ENCODE measurements at places on chromosomes 5 and 9.

DNA sequence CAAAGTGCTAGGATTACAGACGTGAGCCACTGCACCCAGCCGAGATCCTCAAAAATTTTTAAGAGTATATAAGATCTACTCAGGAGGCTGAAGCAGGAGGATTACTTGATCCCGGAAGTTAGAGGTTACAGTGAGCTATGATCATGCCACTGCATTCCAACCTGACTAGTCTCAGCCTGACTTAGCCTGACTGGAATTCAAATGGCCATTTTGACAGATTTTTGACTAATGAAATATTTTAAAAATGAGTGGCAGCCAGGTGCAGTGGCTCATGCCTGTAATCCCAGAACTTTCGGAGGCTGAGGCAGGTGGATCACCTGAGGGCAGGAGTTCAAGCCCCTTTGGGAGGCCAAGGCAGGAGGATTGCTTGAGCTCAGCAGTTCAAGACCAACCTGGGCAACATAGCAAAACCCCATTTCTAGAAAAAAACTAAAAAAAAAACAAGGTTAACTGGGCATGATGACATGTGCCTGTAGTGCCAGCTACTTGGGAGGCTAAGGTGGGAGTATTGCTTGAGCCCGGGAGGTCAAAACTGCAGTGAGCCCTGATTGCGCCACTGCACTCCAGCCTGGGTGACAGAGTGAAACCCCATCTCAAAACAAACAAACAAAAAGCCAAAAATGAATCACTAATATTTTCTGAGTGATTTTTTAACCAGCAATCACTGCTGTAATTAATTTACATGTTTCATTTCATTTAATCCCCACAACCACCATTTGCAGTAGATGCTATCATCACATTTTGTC lies 16.6 kb downstream of the ATOX1 start:
- no peak for DNase-seq

DNA sequence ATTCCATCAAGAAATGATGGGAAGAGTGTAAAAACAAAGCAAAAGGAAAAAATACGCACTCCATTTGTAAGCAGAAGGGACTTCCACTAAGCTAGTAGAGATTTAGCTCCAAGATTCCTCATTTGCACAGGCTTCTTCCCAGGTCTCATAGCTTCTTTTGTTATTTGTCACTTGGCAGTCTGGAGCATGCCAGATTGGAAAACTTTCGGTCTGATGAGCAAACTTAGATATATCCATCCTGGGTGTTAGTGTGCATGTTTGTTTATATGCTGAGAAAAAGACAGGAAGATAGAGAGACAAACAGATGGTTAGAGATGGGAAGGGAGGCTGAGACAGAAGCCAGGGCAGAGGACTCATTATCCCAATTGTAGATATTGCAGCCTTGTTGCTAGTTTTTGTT lies 1644.5 kb upstream of the NUDT12 start:
- no peak for DNase-seq

- no peak for DNase-seq
These were observed 61.5 kb downstream of the LNPEP start for GRCh38 chr5:96997265-96997859.

DNA sequence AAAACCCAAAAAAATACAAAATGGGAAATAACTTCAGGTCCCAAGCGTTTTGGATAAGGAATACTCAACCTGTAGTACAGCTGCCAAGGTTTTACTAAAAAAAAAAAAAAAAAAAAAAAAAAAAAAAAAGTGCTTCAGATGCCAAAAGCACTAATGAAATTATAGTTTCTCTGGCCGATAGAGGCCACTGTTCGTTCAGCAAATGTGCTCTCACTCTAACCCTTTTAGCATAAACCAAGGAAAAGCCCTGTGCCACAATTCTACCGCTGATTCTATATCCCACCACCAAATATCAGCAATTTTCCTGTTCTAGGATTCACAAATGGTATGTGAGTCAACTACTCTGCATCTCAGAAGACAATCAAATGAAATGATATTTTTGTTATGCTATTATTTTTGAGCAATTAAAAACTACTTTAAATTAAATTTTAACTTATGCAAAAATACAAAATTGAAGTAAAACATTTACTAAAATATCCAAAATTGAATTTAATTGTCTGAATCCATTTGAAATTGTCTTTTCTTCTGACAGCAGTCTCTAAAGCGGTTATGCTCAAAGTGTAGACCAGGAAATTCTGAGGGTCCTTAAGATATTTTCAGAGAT lies 79.8 kb downstream of the RICTOR start:
- DNase-seq, result no peak

GRCh38 chr5:178058321-178059012 lies 54.9 kb upstream of the N4BP3 start:
- DNase-seq, result no peak

- DNase-seq, result no peak
These were observed 38.5 kb upstream of the OR2S2 start for GRCh38 chr9:35996358-35996970.

- no peak for DNase-seq
These were observed 19.2 kb downstream of the SLC23A1 start for GRCh38 chr5:139363937-139364336.

DNA sequence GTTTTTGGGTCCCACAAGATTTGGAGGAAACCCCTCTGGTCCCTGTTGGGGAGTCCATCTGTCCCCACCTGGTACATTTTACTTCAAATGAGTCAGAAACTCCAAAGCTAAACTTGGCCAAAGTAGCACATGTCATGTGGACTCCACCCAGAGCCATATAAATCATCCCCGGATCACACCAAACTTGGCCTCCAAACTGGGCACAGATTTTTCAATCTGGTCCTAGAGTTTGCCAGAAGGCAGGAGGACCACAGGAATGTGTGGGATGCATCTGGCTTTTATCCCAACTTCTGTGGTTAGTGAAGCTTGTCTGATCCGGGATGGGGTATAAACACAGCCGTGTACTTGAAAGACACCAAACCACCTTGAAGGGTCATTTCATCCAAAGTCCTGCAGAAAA lies 66.3 kb downstream of the MAT2B start:
- DNase-seq, result no peak

DNA sequence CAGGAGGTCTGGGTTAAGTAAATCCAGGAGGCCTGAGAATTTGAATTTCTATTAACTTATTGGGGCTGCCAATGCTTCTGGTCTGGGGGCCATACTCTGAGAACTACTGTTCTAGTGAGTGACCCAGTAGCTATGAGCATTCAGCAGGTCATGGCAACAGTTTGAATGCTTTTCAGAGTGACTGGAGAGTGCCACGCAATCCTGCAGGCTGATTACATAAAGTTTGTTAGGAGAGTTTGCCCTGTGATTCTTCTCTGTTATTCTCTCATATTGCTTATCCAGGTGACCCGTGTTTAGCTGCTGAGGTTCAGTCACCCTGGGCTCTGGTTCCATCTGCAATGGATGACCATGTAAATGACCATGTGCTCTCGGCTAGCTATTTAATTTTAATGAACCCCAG lies 22.2 kb upstream of the TMED7 start:
- no peak for DNase-seq

DNA sequence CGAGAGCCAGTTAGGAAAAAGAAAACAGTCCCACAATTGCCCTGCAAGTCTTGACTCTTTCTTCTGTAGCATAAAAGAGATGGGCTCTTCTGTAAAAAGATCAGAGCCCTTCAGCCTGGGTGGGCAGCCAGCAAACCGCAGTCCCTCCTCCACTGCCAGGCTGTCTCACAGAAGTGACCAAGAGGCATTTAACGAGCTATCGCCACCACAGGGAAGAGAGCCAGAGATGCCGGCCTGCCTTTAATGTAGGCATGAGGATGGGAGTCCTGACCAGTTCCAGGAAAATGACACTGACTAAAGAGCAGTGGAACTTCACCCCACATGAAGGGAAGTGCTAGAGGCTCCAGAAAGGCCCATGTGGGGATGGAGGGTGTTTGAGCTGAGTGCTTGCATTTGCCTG lies 264.6 kb downstream of the NDUFS4 start:
- DNase-seq, result no peak

- DNase-seq, result no peak
These were observed 195.5 kb upstream of the C9orf72 start for GRCh38 chr9:27768781-27769180.

DNA sequence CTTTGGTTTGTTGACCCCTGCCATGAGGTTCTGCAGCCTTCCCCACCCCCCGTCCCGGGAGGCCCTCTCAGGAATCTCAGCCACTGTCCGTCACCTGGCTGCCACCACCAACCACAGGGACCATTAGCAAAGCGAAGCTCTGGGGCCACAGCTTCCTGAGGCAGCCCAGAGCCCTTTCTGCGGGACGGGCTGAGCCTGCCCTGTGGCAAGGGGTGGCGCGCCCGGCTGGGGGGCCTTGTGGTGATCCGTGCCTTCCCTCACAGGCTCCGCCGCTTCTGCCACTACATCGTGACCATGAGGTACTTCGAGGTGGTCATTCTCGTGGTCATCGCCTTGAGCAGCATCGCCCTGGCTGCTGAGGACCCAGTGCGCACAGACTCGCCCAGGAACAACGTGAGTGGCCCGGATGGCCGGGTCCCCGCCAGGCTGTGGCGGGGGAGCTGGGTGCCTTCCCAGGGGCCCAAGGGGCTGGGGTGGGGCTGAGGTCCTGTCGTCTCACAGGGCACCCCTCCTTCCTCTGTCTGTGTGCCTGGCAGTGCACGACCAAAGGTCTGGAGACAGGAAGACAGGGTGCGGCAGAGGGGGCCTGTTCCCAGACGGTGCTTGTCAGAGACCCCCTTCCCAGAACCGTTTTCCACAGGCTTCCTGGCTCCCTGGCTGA lies 169.2 kb downstream of the CACNA1B start:
- DNase-seq, result no peak

DNA sequence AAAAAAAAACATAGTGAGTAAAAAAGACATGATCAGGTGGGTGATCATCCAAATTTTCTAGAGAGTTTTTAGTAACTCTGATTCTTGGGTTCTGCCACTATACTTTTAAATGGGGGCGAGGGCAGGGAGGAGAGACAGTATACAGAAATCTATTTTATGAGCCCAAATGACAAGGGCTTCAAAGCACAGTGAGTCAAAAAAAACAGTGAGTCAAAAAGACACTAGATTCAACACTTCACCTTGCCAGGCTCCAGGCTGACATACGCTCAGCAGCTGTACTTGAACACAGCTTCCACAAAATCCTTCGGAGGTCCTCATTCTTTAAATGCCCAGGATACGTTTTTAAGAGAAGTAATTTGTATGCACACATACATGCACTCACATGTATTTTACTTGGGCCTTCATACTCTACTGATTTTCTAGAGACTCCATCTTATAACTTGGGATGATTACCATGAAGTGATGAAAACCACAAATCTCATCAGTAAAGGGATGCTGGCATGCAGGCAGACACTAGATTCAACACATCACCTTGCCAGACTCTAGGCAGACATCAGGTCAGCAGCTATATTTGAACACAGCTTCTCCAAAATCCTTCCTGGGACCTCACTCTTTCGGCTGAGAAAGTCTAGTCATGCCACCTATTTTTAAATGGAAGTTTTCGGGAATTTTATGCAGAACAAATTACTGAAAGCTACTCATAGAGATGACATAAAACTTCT lies 28.8 kb downstream of the NR3C1 start:
- no peak for DNase-seq

- DNase-seq, result no peak
These were observed 24.7 kb downstream of the NTRK2 start for GRCh38 chr9:84694248-84694647.

GRCh38 chr9:113580954-113581311 lies 117.4 kb downstream of the RGS3 start:
- DNase-seq, result no peak

DNA sequence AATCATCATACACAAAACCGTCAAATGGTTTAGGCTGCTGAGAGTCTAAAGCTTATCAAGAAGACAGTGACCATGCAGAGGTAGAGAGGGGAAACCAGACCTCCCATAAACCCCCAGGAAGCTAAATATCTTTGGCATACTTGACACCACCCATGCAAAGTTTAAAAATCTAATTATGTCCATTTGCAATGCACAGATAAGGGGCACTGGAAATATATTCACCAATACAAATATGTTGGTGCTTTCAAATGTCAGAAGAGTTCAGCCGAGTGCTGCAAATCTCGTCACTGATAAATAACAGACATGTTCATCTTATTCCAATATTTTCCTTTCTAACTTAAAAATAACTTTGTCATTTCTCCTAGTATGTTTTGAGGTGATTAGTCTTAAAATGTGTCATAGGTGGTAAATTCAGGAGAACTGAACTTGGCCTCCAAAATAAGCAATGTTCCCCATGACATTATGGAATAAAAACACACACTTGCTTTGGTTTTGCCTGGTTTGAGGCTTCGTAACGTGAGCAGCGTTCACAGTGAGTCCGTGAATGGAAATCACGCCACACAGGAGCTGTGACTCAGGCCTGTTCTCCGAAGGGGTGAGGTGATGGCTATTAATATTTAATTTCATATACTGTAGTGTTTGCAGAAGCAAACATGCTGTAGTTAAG lies 182.2 kb downstream of the AOPEP start:
- DNase-seq, result no peak

- no peak for DNase-seq
These were observed 74.2 kb downstream of the SHB start for GRCh38 chr9:37994639-37995347.

DNA sequence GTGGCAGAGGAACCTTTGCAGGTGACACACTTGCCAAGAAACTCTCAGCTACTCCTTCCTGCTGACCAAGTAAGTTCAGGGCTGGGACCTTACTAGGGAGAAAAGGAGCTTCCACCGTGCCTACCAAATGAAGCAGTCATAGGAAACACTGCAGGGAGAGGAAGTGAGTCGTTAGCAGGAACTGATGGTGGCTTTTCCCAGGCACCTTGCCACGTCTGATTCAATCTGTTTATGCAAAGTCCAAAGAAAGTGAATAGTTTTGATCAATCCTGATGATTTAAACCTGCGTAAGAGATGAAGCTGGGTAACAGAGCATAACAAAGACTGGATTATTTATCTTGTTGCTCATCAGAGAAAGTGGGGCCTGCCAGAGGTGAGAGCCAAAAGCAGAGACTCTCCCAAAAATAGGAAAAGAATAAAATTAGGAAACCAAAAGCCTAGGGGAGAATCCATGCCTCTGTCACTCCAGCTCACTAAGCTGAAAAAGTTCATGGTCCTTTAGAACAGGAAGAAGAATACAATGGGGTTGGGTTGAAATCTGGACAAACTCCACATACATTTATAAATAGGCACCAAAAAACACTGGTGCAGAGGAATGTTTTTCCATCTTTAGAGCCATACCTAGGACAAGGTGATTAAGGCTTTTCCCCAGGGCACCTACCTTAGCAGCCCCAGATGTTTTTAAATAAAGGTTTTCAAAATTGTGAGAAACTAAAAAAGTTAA lies 9.3 kb upstream of the PFDN1 start:
- no peak for DNase-seq

- no peak for DNase-seq
These were observed 44.1 kb upstream of the FSD1L start for GRCh38 chr9:105403552-105404248.

GRCh38 chr5:131364507-131365050 lies 100.7 kb downstream of the CDC42SE2 start:
- DNase-seq, result no peak
